DMS53 (cell line): ENCODE measurements at places on chromosomes 13 and 19.

DNA sequence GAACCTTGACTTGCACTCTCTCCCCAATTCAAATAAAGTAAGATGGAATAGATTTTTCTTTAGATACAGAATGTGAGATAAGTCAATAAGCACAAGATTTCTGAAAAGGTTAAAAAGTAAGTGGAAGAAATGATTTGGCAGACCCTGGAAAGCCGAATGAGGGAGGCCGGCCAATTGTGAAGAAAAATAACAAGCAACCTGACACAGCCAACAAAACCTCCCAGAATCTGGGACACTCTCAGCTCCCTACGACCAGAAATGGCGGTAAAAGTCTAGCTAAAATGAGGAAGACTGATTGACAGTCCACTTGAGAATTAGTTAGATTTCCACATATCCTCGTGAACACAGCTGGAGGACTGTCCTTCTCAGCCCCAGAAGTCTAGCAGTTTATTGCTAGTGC, 85.4 kb downstream of the KLF12 start:
- DNase-seq = no peak

DNA sequence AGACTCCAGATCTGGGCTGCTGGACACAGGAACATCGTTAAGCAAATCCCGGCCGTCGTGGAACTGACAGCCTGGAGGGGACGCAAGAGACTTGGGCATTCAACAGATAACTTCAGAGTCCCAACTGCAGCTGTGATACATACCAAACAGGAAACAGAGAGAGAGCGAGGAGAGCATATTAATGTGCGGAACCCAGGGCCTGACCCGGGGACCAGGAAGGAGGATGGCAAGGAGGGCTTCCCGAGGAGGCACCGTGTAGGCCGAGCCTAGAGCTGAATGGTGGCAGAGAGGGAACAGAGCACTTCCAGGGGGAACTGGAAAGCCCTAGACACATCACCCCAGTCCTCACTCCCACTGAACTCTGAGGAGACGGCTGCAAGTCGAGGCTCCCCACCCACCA, 68.1 kb downstream of the SIPA1L3 start:
- no peak for DNase-seq

- peak; percentile 48 for DNase-seq
These were observed 1.5 kb downstream of the CALM3 start for GRCh38 chr19:46602392-46603194.

DNA sequence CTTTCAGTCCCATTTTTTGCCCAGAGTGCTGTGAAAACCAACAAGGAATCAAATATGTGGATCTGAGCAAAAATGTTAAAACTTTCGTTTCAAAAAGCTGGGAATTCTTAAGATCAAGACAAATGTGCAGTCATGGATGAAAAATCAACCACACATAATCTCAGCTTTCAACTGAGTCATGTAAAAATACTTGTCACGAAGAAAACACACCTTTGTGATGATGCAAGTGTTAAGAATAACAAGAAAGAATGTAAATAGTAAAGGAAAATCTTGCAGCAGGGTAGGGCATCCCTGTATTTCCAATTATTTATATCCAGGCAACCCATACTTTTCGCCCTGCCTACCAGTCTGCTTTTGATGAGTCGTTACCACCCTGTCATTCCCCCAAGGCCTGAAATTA, 27.4 kb upstream of the DCLK1 start:
- no peak for DNase-seq

DNA sequence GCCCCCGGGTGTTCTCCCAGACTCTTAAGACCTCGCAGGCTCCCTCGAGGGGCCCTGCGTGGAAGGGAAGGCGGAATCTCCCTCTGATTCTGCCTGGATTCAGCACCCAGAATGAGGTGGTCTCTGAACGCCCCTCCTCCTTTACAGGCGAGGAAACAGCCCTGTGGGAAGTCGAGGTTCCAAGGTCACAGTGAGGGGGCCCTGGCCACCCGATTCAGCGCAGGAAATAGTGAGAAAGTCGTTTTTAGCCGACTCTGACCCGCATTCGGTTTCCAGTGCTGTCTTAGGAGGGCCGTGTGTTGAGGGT, 1.1 kb downstream of the BSG start:
- DNase-seq = no peak

- DNase-seq = no peak
These were observed 8.8 kb downstream of the GPC6 start for GRCh38 chr13:93235258-93236015.

- no peak for DNase-seq
These were observed 319.6 kb downstream of the TEX29 start for GRCh38 chr13:111640006-111640405.

DNA sequence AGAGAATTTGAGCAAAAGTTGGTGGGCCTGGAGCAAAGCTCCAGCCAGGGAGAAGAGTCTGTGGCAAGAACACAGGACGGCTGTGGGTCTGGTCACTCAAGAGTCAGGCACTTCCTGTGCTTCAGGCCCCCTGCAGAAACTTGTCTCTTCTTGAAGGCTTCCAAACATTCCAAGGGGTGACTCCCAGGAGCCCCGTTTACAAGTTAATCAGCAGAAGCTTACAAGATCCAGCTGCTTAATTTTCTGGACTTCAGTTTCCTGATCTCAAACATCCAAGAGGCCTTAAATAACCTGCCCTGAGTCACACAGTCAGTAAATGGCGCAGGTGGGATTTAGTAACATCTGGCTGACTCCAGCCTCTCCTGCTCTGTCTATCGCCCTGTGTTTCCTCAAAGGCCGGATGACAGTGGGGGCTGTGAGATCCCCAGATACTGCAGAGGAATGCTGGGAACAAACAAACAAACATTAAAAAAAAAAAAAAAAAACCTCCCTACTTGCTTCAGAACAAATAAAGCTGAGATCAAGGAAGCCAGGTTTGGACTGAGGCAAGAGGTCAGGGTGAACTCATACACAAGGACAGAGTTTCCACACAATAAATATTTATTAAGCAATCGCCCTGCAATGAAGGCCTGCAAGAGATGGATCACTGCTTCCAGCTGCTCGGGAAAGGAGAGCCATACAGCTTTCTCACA, 175.4 kb upstream of the RFC3 start:
- DNase-seq = peak; percentile 94

DNA sequence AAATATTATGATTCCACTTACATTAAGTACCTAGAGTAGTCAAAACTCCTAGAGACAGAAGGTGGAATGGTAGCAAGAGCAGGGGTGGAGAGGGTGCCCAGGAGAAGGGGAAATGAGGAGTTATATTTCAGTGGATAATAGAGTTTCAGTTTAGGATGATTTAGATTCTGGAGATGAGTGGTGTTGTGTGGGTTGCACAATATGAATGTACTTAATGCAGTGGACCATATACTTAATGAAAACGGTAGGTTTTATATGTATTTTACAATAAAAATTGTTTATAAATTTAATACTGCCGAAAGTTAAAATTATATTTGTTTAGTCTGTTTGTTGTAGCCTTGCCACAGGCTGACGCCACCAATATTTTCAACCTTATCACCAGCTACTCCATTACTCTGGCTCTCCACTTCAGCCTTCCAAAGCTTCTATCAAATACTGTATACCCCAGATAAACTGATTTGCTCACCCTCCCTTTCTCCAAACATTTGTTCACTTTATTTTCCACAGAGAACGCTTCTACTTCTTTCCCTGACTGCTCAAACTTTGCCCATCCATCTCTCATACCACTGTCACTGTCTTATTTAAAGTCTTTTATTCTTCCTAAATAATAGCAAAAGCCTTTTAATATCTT, 1.4 kb upstream of the RBM26 start:
- peak; percentile 10 for DNase-seq

- DNase-seq = no peak
These were observed 120.9 kb downstream of the NUFIP1 start for GRCh38 chr13:44868397-44868796.

GRCh38 chr13:40028446-40028845, 373.0 kb downstream of the COG6 start:
- no peak for DNase-seq

- DNase-seq = no peak
These were observed 31.6 kb downstream of the SHISA2 start for GRCh38 chr13:26019881-26020870.

- DNase-seq = no peak
These were observed 4.9 kb upstream of the TEX26 start for GRCh38 chr13:30927595-30927994.

DNA sequence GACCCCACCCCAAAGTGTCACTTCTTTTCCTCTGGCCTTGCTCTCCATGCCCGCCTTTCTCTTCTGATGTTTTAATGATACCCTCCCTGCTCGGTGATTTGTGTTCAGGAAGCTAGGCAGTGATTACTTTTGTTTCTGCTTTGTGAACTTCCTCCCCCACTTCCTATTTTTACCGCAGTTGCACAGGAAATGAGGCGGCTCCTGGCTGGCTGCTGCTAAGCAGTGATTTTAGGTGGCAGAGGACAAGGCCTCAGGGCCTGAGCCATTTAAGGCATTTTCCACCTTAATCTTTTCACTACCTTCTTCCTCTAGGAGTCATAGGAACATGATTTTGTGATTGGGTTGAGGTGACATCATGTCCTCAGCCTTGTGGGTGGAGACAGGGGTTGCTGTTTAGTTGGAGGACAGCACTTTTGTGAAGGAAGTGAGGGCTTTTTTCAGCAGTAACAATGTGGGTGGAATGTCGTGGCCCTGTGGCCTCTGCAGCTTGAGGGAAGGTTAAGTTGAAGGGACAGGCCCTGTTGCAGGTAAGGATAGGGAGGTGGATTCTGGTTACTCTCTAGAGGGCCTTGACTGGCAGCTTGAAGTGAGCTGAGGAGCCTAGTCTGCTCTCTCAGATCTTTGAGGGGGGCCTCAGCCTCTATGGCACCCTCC, 15.7 kb downstream of the GARRE1 start:
- peak; percentile 35 for DNase-seq

GRCh38 chr13:35763782-35764123, 287.3 kb upstream of the MAB21L1 start:
- DNase-seq = no peak

GRCh38 chr19:48203222-48203793, 32.8 kb downstream of the ZSWIM9 start:
- no peak for DNase-seq

- peak; percentile 88 for DNase-seq
These were observed 3.8 kb upstream of the SLC25A42 start for GRCh38 chr19:19059837-19060611.

- DNase-seq = no peak
These were observed 988 bp upstream of the CCDC169 start for GRCh38 chr13:36298535-36299068.

GRCh38 chr19:29714371-29714952, 599 bp downstream of the C19orf12 start:
- DNase-seq = no peak

DNA sequence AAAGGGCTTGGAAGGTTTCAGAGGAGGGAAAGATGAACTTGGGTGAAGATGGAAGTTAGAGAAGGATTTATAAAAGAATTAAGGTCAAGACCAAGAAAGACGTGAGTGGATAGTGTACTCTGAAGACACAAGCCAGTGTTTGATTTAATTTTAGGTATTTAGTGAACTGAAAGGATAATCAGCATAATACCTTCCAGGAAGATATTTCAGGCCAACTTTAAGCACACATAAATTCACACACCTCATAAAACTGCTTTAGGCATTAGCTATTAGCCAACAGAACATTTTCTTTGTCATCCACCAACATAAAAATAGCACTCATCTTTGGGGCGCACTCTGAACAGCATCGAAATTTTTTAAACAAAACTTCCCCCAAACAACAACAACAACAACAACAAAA, 71.7 kb upstream of the CSNK1A1L start:
- no peak for DNase-seq

- DNase-seq = no peak
These were observed 109.6 kb downstream of the STARD13 start for GRCh38 chr13:33175991-33176390.

DNA sequence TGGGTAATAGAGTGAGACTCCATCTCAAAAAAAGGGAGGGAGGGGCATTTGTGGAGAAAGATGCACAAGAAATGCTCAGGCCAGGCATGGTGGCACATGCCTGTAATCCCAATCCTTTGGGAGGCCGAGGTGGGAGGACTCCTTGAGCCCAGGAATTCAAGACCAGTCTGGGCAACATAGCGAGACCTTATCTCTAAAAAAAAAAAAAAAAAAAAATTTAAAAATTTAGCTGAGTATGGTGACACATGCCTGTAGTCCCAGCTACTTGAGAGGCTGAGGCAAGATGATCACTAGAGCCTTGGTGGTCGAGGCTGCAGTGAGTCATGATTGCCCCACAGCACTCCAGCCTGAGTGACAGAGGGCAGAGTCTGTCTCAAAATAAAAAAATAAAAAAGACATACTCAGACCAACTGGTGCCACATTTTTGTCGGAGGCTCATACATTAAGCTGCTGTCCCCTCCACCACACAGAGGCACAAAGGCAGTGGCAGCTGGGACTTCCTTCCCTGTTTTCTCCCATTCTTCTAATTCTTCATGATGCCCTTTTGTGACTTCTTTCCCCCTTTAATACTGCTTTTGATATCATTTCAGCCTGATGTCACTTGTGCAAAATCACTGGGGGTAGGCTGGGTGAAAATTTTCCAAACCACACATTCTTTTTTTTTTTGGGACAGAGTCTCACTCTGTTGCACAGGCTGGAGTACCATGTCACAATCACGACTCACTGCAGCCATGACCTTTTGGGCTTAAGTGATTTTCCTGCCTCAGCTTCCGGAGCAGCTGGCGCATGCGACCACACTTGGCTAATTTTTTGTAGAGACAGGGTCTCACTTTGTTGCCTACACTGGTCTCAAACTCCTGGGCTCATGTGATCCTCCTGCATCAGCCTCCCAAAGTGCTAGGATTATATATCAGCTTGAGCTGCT, 26.8 kb upstream of the CXCL17 start:
- no peak for DNase-seq

- peak; percentile 49 for DNase-seq
These were observed 1.4 kb upstream of the SAMD1 start for GRCh38 chr19:14091813-14092462.

DNA sequence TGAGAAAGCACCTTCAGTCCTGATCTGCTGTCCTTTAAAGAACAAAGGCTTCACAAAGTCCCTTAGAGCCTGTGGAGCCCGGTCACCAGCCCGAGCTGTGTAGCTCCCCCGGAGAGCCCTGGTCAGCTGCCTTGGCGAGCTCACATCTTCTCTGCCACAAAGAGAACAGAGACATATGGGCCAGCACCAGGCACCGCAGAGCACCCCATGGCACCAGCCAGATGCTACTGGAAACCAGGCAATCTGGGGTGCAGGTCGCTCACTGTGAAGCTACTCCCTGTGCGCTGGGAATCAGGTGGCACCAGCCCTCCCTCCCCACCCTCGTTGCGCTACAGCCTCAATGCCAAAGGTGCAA, 44.3 kb upstream of the F7 start:
- DNase-seq = no peak

DNA sequence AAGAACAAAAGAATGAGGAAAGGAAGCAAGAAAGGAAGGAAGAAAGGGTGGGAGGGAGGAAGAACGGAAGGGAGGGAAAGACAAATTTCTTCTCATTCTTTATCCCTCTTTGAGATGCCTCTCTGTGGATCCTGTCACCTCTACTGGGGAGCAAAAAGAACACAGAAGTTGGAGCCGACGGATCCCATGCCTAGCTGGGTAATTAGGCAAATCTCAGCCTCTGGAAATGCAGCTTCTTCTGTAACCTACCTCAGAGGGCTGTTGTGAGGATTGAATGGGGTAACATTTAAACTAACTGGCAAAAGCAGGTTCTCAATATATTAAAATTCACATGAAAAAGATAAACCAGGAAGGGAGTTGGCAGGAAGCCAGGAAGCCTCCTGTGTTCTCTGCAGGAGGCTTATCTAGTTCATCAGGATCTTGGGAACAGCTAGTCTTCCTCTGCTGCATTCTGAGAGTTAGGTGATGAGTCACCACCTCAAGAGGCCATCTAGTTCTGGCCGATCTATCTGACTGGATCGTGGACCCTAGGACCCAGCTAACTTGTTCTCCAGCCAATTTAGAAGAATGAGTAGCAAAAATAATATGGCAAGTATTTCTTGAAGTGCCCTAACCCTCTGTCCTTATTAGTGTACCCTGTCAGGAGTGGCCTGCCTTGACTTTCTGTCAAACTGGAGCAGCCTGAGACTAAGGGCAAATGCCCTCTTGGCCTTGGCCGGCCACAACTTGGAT, 15.2 kb upstream of the CPB2 start:
- DNase-seq = peak; percentile 65
